ENCODE measurements at places on chromosomes 6 and 20.

- H3K4me3 ChIP-seq = no peak overlapping the region
- DNase-seq = no peak
- H3K27me3 ChIP-seq = no peaks in the 10 kb centered on the region
- peaks cover 8% of the 10 kb centered on the region for H3K4me1 ChIP-seq
- no peak overlapping the region for H3K27ac ChIP-seq
- H3K36me3 ChIP-seq = no peaks in the 10 kb centered on the region
These were observed 250.9 kb upstream of the RREB1 start for GRCh38 chr6:6856538-6857523.

- no peak overlapping the region for H3K4me3 ChIP-seq
- no peak for DNase-seq
- H3K27me3 ChIP-seq = no peaks in the 10 kb centered on the region
- H3K4me1 ChIP-seq = peaks cover 4% of the 10 kb centered on the region
These were observed 108.0 kb downstream of the ATXN1 start for GRCh38 chr6:16653226-16653625.

GRCh38 chr6:42727627-42728026 is 5.2 kb upstream of the PRPH2 start:
- H3K27me3 ChIP-seq = peaks cover 7% of the 10 kb centered on the region
- DNase-seq = no peak
- no peaks in the 10 kb centered on the region for H3K36me3 ChIP-seq
- H3K4me1 ChIP-seq = peaks cover 9% of the 10 kb centered on the region
- H3K27ac ChIP-seq = no peak overlapping the region
- no peak overlapping the region for H3K4me3 ChIP-seq

GRCh38 chr20:36824142-36824940 is 50.8 kb upstream of the DSN1 start:
- H3K27ac ChIP-seq = no peak overlapping the region
- DNase-seq = no peak
- H3K36me3 ChIP-seq = peaks cover 20% of the 10 kb centered on the region
- H3K4me3 ChIP-seq = no peak overlapping the region

GRCh38 chr20:33279261-33279910 is 3.6 kb upstream of the BPIFB1 start:
- no peak overlapping the region for H3K27ac ChIP-seq
- H3K4me1 ChIP-seq = no peaks in the 10 kb centered on the region
- no peak for DNase-seq
- no peak overlapping the region for H3K4me3 ChIP-seq
- H3K36me3 ChIP-seq = no peaks in the 10 kb centered on the region

- no peak for DNase-seq
- H3K27me3 ChIP-seq = no peaks in the 10 kb centered on the region
These were observed 39.1 kb upstream of the TBC1D22B start for GRCh38 chr6:37218511-37218910.

DNA sequence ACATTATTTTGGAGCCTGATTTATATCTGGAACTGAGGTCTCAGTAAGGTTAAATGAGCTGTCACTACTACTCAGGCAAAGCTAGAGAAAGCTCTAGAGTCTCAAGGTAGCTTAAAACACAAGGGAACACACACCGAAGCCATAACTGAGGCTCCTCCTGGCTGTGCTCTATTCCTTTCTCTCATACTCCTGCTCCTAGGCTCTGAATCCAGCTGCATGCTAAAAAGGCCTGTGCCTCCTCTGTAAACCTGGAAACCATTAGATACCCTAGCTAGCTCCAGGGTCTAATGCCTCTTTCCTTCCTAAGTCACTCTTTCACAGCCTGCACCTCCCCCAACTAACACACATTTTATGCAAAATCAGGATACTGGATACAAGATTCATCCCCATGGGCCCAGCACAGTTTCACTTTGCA is 17.1 kb downstream of the RIPOR2 start:
- H3K4me1 ChIP-seq = peaks cover 36% of the 10 kb centered on the region
- no peaks in the 10 kb centered on the region for H3K27me3 ChIP-seq
- no peaks in the 10 kb centered on the region for H3K36me3 ChIP-seq
- H3K4me3 ChIP-seq = peak overlapping the region; percentile 19
- peak overlapping the region; percentile 92 for H3K27ac ChIP-seq

- H3K27ac ChIP-seq = no peak overlapping the region
- no peaks in the 10 kb centered on the region for H3K27me3 ChIP-seq
- H3K4me1 ChIP-seq = peaks cover 2% of the 10 kb centered on the region
- no peak for DNase-seq
These were observed 97.2 kb upstream of the MAP7 start for GRCh38 chr6:136647363-136647852.

- no peak for DNase-seq
- H3K36me3 ChIP-seq = no peaks in the 10 kb centered on the region
- peaks cover 8% of the 10 kb centered on the region for H3K4me1 ChIP-seq
- H3K27me3 ChIP-seq = no peaks in the 10 kb centered on the region
These were observed 100.5 kb upstream of the FOXC1 start for GRCh38 chr6:1509241-1509640.

DNA sequence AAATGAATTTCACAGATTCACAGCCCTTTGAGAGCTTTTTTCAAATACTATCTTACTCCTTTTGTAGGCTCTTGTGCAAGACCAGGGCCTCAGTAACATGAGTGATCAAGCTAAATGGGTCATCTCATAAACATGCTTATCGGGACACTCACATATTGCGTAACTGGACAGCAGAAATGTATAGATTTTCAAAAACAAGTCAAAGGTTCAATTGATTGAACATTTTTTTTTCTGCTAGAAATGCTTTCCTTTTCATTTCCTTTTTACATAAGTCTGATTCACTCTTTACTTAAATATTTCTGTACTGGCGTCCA is 8.7 kb upstream of the SALL4 start:
- H3K36me3 ChIP-seq = no peaks in the 10 kb centered on the region
- DNase-seq = no peak
- H3K4me1 ChIP-seq = no peaks in the 10 kb centered on the region
- no peak overlapping the region for H3K27ac ChIP-seq
- H3K4me3 ChIP-seq = no peak overlapping the region

DNA sequence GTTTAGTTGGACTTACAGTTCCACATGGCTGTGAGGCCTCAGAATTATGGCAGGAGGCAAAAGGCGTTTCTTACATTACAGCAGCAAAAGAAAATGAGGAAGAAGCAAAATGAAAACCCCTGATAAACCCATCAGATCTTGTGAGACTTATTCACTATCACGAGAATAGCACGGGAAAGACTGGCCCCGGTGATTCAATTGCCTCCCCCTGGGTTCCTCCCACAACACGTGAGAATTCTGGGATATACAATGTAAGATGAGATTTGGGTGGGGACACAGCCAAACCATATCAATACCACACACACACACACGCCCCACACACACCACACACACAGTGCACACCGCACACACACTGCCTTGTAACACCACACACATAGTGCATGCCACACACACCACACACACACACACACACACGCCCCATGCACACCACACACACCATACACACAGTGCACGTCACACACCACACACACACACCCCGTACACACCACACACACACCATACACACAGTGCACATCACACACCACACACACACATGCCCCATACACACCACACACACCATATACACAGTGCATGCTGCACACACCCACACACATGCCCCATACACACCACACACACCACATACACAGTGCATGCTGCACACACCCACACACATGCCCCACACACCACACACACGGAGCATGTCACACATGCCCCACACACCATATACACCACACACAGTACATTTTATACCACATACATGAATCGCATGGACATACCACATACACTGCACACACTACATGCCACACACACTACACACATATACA is 310.5 kb downstream of the TAF4 start:
- no peak for DNase-seq
- no peaks in the 10 kb centered on the region for H3K27me3 ChIP-seq
- no peaks in the 10 kb centered on the region for H3K36me3 ChIP-seq
- peaks cover 8% of the 10 kb centered on the region for H3K4me1 ChIP-seq

DNA sequence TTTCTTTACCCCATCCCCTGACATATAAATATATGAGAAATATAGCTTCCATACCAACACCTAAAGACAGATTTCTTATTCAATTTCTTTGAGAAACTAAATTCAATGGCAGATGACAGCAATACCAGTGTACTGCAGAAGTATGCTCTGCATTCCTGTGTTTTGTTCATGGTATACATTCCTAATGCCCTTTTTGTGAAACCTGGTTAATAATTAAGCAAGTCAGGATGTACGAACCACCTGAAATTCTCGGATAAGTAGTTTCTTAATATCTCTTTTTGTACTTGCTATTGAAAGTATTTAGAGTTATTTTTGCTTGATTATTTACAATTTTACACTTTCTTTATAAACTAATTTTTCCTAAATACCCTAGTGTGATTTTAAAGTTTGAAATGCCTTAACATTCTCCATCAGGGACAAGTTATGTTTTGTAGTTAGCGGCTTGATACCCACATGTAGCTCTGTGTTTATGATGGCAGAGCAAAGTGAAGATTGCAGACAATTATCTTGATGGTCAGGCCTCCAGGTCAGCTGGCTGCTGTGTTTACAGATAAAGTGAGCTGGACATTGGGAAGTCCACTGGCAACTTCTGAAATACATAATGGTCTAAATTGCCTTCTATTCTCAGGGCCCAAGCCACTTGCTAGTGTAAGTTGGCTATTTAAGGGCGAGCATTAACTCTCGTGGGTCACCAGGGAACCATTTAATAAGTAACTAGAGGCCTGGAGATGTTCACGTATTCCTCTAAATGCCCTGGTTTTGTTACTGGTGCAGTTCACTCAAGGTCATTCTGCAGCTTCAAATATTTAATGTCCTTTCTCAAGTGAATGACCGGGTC is 58.2 kb downstream of the PLCB1 start:
- H3K36me3 ChIP-seq = peaks cover 13% of the 10 kb centered on the region

- peak overlapping the region; percentile 86 for H3K27ac ChIP-seq
- H3K27me3 ChIP-seq = peaks cover 7% of the 10 kb centered on the region
- H3K36me3 ChIP-seq = no peaks in the 10 kb centered on the region
- peak; percentile 90 for DNase-seq
- no peak overlapping the region for H3K4me3 ChIP-seq
- peaks cover 37% of the 10 kb centered on the region for H3K4me1 ChIP-seq
These were observed 6.8 kb upstream of the SULF2 start for GRCh38 chr20:47792021-47792618.

DNA sequence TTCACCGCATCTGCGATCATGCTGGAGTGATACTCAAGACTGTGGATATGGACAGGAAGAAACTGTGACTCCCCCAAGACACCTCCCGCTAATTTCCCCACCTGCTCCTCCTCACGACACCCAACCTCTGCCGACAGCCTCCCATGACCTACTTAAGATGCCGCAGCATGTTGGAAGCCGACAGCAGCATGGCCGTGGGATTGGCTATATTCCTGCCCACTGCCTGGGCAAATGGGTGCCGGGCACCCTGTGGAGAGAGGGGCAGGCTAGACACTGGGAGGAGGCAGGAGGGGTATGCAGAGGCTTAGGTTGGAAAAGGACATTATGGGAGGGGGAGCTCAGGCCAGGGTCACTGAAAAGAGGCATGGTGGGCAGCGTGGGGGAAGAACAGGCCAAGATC is 4.5 kb downstream of the IDH3B start:
- peaks cover 20% of the 10 kb centered on the region for H3K4me1 ChIP-seq
- DNase-seq = no peak
- H3K27me3 ChIP-seq = no peaks in the 10 kb centered on the region
- H3K27ac ChIP-seq = no peak overlapping the region
- peaks cover 55% of the 10 kb centered on the region for H3K36me3 ChIP-seq
- no peak overlapping the region for H3K4me3 ChIP-seq

GRCh38 chr6:66355471-66355870 is 648.4 kb upstream of the EYS start:
- no peaks in the 10 kb centered on the region for H3K36me3 ChIP-seq
- H3K4me1 ChIP-seq = no peaks in the 10 kb centered on the region
- H3K27me3 ChIP-seq = no peaks in the 10 kb centered on the region
- no peak for DNase-seq
- no peak overlapping the region for H3K27ac ChIP-seq

- H3K27me3 ChIP-seq = no peaks in the 10 kb centered on the region
- DNase-seq = no peak
- H3K36me3 ChIP-seq = peaks cover 4% of the 10 kb centered on the region
- no peak overlapping the region for H3K27ac ChIP-seq
These were observed 162.5 kb downstream of the PRL start for GRCh38 chr6:22134308-22134707.

DNA sequence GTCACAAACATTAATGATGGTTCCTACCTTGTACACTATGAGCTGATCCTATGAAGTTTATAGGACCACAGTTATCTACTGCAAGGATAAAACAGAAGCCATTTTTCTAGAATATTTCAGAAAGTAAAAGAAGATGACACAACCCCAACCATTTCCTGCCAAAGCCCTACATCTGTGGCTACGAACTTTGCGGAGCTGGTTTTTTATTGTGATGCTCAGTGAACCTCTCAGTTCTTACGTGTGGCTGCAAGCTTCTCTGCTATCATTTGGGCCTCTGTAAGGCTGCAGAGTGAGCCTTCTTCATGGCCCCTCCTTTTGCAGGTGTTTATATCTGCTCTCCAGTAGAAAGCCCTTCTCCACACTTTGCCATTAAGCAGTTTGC is 17.8 kb upstream of the TAGAP start:
- peaks cover 55% of the 10 kb centered on the region for H3K27me3 ChIP-seq
- no peak overlapping the region for H3K27ac ChIP-seq
- no peak overlapping the region for H3K4me3 ChIP-seq

GRCh38 chr6:75802366-75802765 is 53.3 kb downstream of the MYO6 start:
- H3K4me3 ChIP-seq = no peak overlapping the region
- peaks cover 2% of the 10 kb centered on the region for H3K36me3 ChIP-seq
- DNase-seq = no peak
- H3K4me1 ChIP-seq = peaks cover 10% of the 10 kb centered on the region
- no peaks in the 10 kb centered on the region for H3K27me3 ChIP-seq

DNA sequence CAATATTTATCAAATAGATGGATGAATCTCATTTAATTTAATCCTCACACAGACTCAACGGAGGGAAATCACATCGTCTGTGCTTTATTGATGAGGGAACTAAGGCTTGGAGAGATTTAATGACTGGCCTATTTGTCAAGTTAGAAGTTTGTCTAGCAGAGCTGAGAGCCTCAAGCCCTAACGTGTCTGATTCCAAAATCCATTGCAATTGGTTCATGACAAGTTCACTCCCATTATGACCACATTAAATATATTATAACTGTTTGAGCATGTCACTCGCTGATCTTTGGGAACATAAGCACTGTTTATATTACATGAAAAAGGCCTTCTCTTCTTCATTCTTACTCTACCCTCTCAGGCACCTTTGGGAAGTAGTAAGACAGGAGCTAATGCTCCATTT is 89.4 kb upstream of the SIRPA start:
- peaks cover 6% of the 10 kb centered on the region for H3K27me3 ChIP-seq
- H3K27ac ChIP-seq = no peak overlapping the region
- no peak overlapping the region for H3K4me3 ChIP-seq
- H3K4me1 ChIP-seq = peaks cover 32% of the 10 kb centered on the region
- H3K36me3 ChIP-seq = no peaks in the 10 kb centered on the region
